Aorta (tissue), 5 donors: ENCODE measurements at places on chromosomes 2 and 18. TPM values are rescaled to one million over a fixed set of nuclear protein-coding genes. Genes with fewer than 3 reads are reported as not detected.
A peak's percentile ranks its signal among the peaks of the same experiment; 100 is the strongest.

EDAR gene
- total RNA-seq = not detected

GRCh38 chr2:232876161-232876977, 6.3 kb downstream of the SNORC start:
- no peak for DNase-seq

DNA sequence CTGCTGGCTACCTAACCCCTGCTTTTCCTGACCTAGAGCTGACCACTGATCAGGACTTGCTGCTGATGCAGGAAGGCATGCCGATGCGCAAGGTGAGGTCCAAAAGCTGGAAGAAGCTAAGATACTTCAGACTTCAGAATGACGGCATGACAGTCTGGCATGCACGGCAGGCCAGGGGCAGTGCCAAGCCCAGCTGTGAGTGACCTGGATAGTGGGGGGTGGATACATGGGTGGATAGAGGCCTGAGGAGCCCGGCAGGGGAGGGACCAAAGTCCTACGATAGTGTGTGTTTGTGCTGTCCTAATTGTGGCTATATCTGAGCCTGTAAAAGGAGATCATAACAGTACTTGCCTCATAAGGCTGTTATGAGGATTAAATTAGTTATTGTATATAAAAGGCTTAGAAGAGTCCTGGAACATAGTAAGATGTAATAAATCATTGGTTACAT, 8.2 kb downstream of the PLCD4 start:
- no peak for DNase-seq

RAB12 gene
- total RNA-seq = 45.5 TPM

- peak; percentile 91 for DNase-seq
Observed at GRCh38 chr2:240916571-240917008, 10.5 kb downstream of the CROCC2 start.
